ENCODE measurements at places on chromosomes 3 and 15.

DNA sequence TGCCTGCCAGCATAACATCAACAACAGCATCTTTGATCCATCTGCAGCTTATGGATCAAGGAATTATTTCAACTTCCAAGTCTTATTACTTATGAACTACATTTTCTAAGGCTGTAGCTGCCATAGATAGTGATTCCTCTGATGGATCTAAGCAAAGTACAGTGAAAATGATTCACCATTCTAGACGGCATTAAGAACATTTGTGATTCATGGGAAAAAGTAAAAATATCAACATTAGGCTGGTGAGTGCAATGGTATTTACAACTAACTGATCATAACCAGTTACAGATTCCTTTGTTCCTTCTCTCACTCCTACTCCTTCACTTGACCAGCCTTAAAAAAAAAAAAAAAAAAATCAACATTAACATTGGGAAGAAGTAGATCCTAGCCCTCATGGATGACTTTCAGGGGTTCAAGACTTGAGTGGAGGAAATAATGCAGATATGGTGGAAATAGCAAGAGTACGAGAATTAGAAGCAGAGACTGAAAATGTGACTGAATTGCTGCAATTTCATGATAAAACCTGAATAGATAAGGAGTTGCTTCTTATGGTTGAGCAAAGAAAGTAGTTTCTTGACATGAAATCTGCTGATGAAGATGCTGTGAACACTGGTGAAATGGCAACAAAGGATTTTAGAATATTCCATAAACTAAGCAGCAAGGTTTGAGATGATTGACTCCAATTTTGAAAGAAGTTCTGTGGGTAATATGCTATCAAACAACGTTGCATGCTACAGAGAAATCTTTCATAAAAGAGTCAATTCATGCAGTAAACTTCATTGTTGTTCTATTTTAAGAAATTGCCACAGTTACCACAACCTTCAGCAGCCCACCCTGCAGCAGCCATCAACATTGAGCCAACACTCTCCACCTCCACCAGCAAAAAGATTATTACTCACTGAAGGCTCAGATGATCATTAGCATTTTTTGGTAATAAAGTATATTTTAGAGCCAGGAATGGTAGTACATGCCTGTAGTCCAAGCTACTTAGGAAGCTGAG is 22.8 kb downstream of the SLC12A6 start:
- no peak for DNase-seq

- no peak for DNase-seq
Measured at GRCh38 chr3:111666041-111666735, 71.0 kb upstream of the ZBED2 start.

DNA sequence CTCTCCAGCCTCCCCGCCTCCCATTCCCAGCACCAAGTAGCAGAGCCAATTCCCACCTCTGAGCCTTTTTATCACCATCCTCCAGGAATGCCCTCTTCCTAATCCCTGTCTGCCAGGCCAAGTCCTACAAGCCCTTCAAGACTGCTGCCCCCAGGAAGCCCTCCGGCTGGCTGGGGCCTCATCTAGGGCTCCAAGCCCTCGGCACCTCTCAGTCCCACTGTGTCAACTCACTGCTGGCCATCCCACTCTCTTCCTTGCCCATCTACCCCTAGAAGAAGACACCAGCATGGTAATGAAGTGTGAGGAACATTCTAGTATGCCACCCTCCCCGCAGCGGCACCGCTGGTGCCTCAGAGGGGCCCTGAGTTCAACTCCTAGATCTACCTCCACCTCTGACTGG is 10.0 kb upstream of the GRIP2 start:
- DNase-seq: no peak

DNA sequence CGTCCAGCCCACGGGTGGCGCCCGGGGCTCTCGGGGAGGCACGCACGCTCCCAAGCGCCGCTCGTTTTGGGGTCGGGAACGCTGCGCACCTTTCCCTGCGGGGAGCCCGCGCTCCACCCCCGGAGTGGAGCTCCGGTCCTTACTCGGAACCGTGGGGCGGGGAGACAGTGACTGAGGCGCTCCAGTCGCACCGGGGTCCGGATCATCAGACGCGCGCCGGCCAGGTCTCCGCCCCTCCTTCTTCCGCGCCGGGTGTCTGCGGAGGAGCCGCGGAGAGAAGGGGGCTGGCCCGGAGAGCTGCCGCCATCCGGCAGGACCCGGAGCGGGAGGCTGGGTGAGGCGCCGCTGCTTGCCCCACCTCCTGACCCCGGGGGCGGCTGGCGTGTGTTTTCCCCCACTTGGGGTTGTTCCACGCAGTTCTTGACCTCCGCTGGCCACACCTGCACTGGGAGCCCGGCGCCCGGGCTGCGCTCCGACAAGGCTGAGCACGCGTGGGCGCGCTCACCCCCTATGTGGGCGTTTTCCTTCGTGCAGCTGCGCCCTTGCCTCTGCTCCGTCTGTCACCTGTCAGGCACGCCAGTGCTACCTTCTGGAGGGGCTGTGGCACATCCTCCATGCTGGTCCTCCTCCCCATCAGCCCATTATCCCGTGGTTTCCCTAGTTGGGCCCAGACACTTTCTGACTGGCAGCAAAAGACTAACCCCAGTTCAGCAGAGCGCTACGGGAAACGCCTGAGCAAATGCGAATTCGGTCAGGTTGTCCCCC is at the start of gene MCF2L2:
Gene MCF2L2, minus strand, starts transcription at position 173 of the 765 bp plus-strand sequence. CDS start 642 bp downstream, outside the sequence.
- no peak for DNase-seq

GRCh38 chr3:194472290-194472920 is 14.4 kb downstream of the ATP13A3 start:
- no peak for DNase-seq

DNA sequence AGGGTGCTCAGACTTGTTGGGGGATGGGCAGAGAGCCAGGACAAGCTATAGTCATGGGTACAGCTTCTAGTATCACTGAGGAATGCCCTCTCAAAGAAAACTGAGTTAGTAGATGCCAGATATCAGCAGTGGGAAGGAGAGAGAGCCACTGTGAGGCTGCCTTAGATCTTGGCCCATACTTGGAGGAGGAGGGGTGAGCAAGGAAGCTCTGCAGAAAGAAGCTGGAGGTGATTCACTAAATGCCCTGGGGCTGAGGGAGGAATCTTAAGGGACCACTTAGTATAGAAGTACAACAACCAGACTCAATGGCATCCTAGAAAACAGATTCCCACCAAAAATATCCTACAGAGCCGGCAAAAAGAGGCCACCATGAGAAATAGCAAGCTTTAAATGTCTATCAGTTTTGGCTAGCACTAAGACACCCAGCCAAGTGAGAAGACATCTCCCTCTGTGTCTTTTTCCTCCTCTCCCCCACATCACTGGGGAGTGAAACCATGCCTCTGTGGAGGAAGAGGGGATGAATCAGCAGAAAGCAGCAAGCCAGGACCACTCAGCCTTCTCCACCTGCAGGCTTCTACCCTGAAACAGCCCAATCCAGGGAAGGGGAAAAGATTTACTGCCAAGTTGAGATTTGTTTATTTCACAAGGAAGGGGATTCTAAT is 282.5 kb upstream of the STT3B start:
- DNase-seq: no peak

GRCh38 chr3:56761887-56762651 is 39.7 kb downstream of the ARHGEF3 start:
- no peak for DNase-seq

GRCh38 chr3:36543276-36543997 is 163.1 kb downstream of the STAC start:
- DNase-seq: no peak

GRCh38 chr3:47414666-47415587 is 34.1 kb downstream of the PTPN23 start:
- no peak for DNase-seq

DNA sequence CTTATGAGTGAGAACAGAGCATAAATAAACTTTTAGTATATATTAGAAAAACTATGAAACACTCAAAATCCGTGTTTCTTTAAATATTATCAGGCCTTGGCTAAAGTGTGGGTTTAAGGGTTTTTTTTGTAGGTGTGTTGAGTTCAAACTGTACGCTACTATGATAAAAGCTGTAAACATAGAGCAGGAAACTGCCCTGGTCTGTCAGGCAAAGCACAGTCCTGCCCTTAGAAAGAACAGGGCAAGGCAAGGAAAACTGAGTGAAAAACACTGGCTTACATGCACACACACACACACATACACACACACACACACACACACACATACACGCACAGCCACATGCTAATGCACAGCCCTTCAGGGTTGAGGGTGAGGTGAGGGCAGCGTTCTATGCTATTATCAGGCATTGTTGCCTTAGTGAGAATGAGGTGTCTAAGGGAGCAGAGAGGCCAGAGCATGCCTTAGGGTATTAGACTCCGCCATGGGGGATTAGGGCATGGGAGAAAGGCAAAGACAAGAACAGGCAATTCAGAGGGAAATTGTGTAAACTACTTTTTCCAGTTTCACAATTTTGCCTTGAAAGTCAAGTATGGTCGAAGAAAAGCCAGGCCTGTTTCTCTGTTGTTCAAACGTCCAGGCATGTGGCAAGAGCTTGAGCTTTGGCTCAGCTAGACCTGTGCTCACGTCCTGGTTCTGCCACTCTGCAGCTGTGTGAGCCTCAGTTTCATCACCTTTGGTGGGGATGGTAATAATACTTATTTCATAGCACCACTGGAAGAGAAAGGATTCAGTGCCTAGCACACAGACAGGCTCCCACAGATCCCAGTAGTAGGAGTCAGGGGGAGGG is 36.3 kb upstream of the TPM1 start:
- DNase-seq: no peak

DNA sequence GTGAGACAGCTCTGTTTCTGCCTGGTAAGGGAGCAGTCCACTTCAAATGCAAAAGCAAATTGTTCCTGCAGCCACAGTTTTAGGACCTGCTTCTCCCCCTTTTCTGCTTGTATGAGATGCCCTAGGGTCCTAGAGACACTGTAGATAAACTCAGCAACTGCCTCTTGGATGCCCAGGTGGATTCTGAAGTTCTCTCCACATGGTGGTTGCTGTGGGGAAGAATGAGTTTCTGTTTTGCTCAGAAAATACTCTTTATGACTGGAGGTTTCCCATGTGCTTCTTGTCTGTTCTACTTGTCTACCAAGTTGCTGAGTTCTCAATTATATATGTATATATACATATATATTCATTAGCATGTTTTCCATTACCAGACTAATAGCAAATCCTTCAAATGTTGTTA is 5.6 kb upstream of the ZNF80 start:
- DNase-seq: no peak

GRCh38 chr3:11543948-11544387 is 99.7 kb downstream of the VGLL4 start:
- DNase-seq: no peak

All from cortex of kidney (tissue), 1 donor.